ENCODE measurements at places on chromosomes 6 and 20.
A peak's percentile ranks its signal among the peaks of the same experiment; 100 is the strongest.

GRCh38 chr6:39494998-39495397, 172.5 kb upstream of the KCNK16 start:
- DNase-seq: no peak

GRCh38 chr6:159074120-159074684, 29.4 kb upstream of the TAGAP start:
- DNase-seq: peak; percentile 44

- DNase-seq: peak; percentile 16
Measured at GRCh38 chr20:51095633-51096521, 73.0 kb upstream of the KCNG1 start.

- peak; percentile 25 for DNase-seq
Measured at GRCh38 chr6:31356216-31356945, 598 bp downstream of the HLA-B start.

GRCh38 chr6:30882204-30882758, 2.0 kb upstream of the DDR1 start:
- DNase-seq: no peak

GRCh38 chr6:56716229-56716628, 73.5 kb upstream of the DST start:
- no peak for DNase-seq

DNA sequence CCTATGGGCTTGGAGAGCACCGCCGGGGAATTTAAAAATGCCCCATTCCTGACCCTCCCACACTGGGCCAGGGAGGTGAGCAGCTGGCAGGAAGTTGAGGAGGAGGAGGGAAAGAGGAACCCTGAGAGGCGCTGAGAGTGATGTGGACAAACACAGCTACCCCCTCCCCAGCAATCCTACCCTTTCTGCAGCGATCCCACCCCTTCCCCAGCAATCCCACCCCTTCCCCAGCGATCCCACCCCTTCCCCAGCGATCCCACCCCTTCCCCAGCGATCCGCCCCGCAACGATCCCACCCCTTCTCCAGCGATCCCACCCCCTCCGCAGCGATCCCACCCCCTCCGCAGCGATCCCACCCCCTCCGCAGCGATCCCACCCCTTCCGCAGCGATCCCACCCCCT, 111.6 kb downstream of the SYCP2 start:
- no peak for DNase-seq

DNA sequence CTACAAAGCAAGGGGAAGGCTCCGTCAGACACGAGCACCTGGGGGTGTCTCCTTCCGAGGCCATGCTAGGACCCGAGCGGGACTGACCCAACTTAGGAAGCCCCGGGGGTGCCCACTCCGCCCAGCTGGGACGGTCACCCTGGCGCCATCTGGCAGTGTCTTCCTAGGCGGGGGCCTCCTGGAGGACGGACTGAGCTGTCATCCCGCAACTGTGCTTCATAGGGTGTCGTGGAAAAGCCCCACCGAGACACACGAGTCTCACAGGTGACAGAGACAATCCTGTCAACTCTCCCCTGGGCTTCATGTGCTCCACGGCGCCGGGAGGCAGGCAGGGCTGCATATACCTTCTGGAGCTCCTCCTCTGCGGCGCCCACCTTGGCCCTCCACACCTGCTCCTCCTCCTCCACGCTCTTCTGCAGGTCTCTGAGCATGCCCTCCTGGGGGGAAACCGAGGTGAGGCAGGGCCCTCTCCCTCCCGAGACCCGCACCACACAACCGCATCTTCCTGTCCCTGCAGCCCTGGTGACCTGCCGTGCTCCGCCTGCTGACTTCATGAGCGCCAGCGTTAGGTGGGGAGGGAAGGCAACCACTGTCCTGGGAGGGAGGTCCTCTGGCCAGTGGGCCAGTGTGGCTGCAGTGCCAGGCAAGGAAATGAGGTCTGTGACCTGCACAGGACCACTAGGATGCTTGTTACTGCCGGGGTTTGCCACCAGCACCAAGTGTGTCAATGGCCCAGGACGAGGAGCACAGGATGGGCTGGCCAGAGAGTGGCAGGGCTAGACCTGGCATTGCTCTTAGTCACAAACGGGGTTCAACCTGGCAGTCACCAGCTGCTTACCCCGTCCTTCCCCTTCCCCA, 50.7 kb downstream of the DSTN start:
- DNase-seq: no peak

DNA sequence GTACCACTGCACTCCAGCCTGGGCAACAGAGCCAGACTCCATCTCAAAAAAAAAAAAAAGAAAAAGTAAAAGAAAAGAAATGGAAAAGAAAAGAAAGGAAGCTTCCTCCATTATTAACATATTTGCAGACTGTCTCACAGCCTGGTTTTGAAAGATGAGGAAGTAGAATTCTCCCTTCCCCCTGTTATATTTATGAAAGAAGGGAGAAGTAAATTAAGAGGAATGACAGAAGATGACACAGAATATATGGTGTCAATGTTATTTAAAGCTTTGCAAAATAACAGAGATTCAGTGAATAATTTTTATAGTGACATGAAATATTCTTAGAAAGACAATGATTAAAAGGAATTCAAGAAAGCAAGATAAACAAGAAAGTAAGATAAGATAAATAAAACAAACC, 83.7 kb upstream of the PRSS16 start:
- peak; percentile 29 for DNase-seq

DNA sequence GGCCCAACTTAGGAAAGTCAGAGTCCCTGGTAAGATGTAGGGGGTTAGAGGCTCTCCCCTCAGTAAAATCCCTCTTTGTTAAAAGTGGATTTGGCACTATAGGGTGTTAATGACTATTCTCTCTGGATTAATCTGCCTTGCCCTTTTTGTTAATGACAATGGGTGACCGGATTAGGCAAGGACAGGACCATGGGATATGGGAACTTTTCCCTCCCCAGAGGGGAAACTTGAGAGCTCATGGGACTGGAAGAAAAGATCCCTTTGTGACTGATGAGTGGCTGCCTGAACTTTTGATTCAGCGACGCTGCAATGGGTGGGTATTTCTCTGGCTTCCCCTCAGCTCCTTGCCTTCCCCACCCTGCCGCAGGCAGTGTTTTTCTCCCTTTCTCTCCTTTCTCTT, 12.2 kb upstream of the TAAR9 start:
- no peak for DNase-seq

DNA sequence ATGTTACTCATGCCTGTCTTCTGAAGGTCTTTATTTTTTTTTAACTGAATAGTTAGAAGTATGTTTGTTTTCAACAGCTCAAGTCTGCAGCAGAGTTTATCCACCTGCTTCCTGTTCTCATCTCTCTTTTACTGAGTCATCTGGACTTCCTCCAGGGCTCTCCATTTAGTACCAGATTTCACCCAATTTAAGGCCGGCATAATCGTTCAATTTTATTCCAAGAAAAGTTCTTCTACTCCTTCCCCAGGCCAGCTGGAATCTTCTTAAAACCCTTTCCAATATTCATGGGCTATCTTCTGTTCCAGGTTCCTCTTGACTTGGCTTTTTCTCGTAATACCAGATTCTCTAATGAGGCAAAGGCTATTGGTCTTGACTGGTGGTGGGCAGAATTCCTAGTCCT, 79.0 kb upstream of the LAMA2 start:
- DNase-seq: no peak

DNA sequence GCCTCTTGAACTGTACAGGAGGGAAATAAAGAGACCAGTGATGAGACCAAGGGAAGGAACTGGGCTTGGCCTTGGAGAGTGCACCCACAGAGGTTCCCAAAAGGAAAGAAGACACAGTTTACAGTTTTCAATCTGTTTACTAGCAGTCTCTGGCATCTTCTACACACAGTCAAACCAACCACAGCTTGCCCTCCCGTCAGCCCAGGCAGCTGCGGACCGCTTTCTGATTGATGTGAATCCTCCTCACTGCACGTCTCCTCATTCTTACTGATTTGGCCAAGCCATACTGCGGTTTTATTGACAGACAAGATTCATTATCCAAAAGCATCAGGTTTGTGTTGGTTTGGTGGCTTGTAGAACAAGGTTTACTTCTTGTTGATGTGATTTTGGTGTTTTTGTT, 104.5 kb upstream of the ASF1A start:
- DNase-seq: no peak

GRCh38 chr20:11128220-11128718, 454.5 kb upstream of the JAG1 start:
- DNase-seq: no peak

DNA sequence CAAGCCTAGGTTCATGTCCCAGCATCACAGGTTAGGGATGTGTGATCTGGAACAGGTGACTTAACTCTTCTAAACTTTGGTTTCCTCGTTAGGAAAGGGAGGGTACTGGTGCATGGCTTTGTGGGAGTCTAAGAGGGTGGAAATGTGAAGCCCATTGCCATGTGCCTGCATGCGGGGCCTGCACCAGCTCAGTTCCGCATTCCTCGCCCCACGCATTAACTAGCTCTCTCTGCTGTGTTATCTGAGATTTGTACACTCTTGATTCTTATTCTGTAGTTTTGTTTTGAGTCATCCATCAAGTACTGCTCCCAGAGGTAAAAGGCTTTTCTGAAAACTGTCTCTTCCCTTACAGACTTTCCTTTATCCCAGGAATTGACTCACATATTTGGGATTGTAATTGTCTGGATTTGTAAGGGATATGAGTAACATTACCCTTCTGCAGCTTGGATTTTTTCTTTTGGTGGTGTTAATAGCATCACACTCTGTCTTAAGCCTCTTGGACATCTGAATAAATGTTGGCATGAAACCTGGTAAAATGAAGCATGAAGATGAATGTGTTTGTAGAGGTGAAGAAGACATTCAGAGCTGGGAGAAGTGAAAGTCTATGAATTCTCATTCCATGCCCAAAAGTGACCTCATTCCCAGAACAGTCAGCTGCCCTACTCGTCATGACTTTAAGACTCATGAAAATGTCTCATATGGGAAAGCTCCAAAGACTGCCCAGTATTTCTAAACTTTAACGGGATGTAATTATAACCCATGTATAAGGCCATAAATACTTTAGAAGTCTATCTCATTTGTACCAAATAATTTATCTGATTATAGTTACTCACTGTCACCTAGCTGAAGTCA, 357.3 kb downstream of the FOXA2 start:
- no peak for DNase-seq

GRCh38 chr20:3313683-3314065, 74.7 kb upstream of the SLC4A11 start:
- DNase-seq: peak; percentile 44
